ENCODE measurements at places on chromosomes 16 and 17.
A peak's percentile ranks its signal among the peaks of the same experiment; 100 is the strongest.

GRCh38 chr16:83954577-83955016, 1.6 kb downstream of the OSGIN1 start:
- no peak for DNase-seq

GRCh38 chr17:38569701-38570512, 35.8 kb downstream of the SRCIN1 start:
- no peak for DNase-seq

DNA sequence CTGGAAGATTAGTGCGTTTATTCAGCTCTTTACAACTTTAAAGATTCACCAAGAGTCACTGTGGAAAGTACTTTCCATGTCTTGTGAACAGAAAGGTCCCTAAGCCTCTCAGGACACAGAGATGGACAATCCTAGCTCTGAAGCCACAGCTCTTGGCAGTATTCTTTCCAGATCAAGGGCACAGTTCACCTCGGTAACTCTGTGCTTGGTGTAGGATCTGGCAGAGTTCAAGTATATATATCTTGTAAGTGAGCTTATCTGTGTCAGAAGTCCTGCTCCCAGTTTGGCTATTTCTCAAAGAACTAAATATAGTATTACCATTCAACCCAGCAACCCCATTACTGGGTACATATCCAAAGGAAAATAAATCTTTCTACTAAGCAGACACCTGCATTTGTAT, 183.7 kb downstream of the CBLN1 start:
- no peak for DNase-seq

GRCh38 chr16:11880007-11880406, 28.7 kb upstream of the RSL1D1 start:
- no peak for DNase-seq

GRCh38 chr17:29292071-29292991, 1.6 kb downstream of the NUFIP2 start:
- peak; percentile 55 for DNase-seq

GRCh38 chr16:4599037-4599436, 15.7 kb downstream of the UBALD1 start:
- DNase-seq: no peak

GRCh38 chr17:17859909-17860765, 23.4 kb upstream of the SREBF1 start:
- peak; percentile 73 for DNase-seq

DNA sequence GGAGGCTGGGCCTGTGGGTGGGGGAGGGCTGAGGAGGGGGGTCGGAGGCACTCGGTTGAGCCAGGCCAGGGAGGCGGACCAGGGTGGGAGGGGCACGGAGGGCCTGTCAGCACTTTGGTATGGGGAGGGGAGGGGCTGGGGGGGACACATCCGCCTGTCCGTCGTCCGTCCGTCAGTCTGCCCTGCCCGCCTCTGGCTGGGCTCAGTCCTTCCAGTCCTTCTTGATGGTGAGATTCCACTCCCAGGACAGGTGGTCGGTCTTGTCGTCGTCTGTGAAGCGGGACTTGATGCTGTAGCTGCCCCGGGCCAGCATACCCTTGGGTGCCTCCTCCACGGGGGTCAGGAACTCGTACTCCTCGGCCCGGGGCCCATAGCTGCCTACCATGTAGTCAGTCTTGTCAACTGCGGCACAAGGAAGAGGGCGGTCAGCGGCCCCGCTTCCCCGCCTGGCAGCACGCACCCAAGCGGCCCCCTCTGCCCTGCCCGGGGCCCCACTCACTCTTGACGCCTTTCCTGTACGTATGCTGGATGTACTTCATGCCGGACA, 2.4 kb downstream of the ARHGDIA start:
- DNase-seq: peak; percentile 27
